GOT3 (cell line): ENCODE measurements at places on chromosomes 2 and 18.

DNA sequence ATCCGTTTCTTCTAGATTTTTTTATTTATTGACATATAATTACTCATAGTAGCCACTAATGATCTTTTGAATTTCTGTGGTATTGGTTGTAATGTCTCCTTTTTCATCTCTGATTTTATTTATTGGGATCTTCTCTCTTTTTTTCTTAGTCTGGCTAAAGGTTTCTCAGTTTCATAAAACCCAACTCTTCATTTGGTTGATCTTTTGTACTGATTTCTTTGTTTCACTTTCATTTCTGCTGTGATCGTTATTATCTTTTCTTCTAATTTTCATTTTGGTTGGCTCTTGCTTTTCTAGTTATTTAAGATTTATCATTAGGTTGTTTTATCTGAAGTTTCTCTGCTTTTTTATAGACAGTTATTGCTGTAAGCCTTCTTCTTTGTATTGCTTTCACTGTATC, 463.6 kb upstream of the CRIM1 start:
- DNase-seq, result no peak

DNA sequence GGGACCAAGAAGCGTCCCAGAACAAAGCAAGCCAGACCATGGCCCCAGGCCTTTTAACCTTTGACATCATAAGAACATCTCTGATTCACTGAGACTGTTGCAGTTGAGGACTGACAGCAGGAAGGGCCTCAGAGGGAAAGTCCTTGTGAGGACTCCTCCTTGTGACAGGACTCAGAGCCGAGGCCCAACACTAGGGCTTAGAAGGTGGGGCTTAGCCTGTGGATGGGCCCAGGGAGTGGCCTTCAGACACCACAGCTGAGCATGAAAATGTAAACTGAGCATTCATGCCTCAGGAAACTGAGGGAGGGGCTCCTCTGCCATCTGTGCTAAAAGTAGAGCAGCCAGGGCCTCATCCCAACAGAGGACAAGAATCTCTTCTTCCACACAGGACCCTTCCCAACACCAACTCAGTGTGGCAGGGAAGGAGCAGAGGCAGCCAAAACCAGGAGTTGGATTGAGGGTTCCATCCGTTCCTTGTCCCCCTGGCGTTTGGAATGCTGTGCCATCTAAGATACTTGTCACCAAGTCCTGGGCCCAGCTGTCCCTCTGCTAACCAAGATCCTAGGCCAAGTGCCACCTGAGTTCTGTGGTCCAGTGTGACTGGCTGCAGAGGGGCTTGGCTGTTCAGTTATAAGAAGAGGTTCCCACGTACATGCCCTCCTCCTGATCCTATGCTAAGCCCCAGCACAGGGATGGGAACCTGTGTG, 37.5 kb upstream of the CAB39 start:
- DNase-seq, result no peak

DNA sequence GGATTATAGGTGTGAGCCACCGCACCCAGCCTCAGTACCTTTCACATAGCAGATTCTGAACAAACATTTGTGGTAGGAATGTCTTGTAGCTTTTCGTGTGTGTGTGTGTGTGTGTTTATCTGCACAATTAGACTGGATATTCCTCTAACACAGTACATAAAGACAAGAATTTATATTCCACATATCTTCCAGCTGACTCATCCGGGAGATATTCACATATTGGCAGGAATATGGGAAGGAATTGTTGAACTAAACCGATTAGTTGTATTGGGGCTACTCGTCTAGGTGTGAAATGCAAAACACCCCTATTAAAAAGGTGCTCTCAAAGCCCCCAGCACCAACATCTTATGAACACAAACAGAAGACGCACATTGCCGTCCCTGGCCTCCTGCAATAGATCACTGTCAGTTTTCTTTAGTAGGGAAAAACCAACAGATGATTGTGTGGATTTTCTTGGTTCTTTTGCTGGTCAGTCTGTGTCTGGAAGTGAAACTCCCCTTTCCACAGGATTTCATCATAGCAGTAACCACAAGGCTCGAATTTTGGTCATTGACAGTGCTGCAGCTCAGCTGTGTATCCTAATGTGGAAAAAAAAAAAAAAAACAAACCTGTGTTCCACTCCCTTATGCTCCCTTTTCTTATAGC, 208.5 kb upstream of the ACVR2A start:
- no peak for DNase-seq

DNA sequence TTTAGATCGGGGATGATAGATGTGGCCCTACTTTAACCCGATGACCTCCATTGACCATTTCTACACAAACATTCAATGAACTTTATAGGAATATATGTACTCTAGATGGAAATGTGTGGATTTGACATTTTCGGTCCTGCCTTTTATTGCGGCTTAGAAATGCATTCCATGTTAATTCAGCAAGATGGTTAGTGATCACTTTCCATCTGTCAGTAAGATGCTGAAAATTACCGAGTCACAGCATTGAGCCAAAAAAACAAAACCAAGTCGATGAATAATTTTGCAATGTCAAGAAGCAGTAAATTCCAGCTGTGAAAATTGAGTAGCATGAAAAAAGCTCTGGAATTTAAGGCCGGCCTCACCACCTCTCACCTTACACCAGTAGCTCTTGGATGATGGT, 1642.6 kb upstream of the NXPH2 start:
- no peak for DNase-seq

GRCh38 chr18:28804512-28805202, 627.7 kb upstream of the CDH2 start:
- DNase-seq, result no peak

- DNase-seq, result no peak
These were observed 99.7 kb downstream of the TTN start for GRCh38 chr2:178707476-178707875.

- DNase-seq, result no peak
These were observed 3.9 kb upstream of the TMEM163 start for GRCh38 chr2:134722728-134723127.

DNA sequence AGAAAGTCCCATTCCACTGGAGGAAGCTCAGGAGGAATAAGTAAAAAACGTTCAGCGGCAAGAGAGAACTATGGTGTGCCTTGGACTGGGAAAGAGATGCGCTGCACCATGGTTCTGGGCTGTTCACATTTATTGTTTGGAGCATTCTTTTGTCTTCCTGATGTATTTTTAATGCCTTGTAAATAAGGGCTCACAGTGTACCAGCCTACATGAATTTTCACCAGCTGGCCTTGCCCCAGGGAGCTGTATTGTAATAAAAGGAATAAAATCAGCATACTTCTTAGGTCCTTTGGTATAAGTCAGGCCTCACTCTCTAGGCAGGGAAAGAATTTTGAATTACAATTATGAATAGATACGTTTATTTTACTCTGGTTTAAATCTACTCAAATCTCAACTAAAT, 1249.6 kb downstream of the CNTNAP5 start:
- DNase-seq, result no peak

- DNase-seq, result no peak
These were observed 31.3 kb downstream of the NPHP1 start for GRCh38 chr2:110173523-110173922.

GRCh38 chr18:55457028-55457427, 131.0 kb downstream of the TCF4 start:
- no peak for DNase-seq

- DNase-seq, result no peak
These were observed 100.9 kb downstream of the TNS1 start for GRCh38 chr2:217901835-217902378.

- DNase-seq, result no peak
These were observed 74.6 kb upstream of the GALNT5 start for GRCh38 chr2:157182834-157183396.

DNA sequence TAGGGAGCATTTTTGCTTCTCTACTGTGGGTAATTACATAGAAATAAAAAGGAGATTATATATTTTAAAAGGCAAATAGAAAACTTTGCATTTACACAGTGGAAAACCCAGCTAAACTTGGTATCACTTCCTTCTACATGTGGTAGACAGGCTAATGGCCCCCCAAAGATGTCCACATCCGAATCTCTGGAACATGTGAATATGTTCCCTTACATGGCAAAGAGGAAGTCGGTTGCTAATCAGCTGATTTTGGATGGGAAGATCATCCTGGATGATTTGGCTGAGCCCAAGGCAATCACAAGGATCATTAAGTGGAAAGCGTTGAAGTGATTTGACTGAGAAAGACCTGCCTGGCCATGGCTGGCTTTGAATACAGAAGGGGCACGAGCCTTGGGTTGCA, 26.2 kb downstream of the CREG2 start:
- no peak for DNase-seq

GRCh38 chr2:119326938-119327337, 39.7 kb downstream of the C2orf76 start:
- DNase-seq, result no peak

DNA sequence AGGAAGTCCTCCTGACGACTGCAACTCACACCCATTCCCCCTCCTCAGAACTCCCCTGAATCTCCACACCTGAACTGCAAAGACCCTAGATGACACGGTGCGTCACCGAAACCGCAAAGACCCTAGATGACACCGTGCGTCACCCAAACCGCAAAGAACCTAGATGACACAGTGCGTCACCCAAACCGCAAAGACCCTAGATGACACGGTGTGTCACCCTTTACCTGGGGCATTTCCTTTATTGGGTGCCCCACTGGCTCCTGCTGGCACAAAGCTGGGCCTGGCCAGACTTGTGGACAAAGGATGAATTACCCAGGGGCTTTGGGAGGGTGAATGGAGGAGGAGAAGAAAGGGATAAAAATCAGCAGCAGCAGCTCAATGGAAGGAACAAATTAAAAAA, 123.8 kb downstream of the CELF4 start:
- DNase-seq, result no peak

DNA sequence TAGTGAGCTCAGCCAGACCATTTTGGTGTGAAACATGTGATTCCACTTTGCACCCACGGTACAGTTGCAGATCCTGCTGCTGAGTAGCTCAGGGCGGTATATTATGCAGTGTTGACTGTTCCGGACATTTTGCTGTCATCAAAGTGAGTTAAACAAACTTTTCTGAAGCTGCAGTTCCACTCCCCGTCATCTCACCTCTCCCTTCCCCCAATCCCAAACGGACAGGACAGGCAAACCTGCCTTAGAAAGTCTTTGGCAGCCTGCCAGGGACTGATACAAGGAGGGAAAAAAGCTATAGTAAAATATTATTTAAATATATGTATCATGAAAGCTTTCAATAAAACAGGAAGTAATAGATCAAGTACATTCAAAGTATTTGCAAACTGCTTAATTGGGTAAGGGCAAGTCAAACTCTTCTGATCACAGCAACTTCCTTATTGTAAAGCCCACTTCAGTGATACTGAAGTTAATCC, 35.5 kb upstream of the SP5 start:
- DNase-seq, result no peak

DNA sequence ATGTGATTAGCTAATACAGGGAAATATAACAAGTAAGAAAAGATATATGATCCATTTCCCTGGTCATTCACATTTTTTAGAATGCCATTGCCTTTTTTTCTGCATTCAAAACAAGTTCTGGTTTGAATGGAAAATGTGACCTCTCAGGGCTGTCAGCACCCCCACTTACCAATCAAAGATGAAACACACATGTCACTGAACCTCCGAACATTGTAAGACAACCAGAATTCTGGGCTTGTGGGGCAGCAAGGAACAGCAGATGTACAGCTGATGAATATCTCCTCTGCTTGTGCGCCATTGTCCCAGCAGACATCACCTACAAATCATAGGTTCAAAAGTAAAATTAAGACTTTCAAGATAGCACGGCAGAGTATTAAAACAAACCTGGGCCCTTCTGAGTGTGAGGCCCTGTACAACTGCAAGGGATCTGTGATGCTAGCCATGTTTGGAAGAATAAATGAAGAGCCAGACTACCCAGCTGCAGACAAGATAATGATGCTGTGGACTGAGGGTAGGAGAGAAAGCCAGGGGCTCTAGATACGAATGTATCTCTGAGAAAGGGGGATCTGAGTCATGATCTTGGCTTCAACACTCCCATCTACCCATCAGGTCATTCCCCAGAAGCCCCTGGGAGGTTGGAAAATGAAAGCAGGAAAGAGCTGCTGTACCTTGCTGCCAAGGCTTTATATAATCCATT, 108.7 kb upstream of the SERTAD2 start:
- no peak for DNase-seq

DNA sequence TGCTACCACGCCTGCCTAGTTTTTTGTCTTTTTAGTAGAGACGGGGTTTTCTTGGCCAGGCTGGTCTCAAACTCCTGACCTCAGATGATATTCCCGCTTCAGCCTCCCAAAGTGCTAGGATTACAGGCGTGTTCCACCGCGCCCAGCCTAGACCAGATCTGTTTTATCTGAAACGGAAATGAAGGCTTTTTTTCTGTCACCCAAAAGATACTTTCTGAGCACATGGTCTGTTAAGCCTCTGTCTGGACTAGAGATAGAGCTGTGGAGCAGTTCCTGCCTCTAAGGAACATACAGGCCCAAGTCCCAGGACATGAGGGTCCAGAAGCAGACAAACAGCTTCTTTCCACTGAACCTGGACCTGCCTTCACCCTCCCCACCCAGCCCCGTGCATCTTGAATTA, 43.6 kb upstream of the PTMA start:
- DNase-seq, result no peak

GRCh38 chr2:124178719-124179118, 153.6 kb downstream of the CNTNAP5 start:
- DNase-seq, result no peak

GRCh38 chr2:222398446-222398885, 25.9 kb upstream of the SGPP2 start:
- no peak for DNase-seq

DNA sequence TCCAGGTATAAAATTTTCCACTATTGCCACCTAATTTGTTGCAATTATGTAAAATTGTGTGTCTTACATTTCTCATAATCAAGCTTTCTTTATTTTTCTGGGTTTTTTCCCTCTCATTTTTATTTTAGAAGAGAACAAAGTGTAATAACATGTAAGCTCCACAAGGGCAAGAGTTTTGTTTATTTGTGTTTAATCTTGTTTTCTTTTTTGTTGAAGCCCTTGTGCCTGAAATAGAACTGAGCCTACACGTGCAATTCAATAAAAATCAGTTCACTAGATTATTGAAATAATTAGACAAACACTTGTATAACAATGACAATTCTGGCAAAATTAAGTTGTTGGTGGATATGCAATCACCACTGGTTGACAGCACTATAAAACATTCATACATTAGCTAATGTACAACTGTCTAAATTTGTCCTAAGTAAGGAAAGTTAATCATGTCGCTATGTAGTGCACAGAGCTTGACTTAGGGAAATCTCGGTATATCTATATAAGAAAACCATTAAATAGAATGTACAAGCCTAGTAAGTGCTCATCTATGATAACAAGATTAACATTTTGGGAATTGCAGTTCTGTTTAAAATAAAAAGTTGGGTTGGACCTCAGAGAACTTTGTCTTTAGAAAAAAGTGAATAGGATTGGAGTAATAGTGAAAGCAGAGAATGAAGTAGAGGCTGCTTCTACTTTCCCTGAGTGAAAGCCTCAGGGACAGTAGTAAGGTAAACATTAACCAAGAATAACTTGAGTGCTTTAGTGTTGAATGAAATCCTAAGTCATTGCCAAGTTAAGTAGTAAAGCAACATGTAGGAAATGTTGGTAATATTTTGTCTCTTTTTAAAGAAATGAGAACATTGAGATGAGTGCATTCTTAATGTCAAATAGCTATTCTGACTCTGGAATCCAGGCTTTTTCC, 37.4 kb upstream of the NOL4 start:
- no peak for DNase-seq
